ENCODE measurements at places on chromosomes 3 and 15.

DNA sequence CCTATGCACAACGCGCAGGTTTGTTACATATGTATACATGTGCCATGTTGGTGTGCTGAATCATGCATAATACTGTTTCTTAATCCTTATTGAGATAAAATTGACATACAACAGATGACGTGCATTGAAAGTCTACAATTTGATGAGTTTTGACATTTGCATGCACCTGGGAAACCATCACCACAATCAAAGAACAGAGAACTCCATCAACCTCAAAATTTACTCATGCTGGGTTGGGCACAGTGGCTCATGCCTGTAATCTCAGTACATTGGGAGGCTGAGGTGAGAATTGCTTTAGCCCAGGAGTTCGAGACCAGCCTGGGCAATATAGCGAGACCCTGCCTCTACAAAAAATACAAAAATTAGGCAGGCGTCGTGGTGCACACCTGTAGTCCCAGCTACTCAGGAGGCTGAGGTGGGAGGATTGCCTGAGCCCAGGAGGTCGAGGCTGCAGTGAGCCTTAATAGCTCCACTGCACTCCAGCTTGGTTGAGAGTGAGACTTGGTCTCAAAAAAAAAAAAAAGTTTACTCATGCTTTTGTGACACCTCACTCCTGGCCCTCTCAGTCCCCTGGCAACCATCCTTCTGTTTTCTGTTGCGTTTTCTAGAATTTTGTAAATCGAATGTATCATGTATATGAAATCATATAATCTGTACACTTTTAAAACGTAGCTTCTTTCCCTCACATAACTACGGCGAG is 56.6 kb downstream of the BHLHE40 start:
- no peak for DNase-seq

GRCh38 chr3:18420555-18420954 is 4.6 kb downstream of the SATB1 start:
- no peak for DNase-seq

- no peak for DNase-seq
Observed at GRCh38 chr3:1587426-1587825, 494.6 kb downstream of the CNTN6 start.

GRCh38 chr3:177824841-177825240 is 627.6 kb upstream of the TBL1XR1 start:
- DNase-seq = no peak

GRCh38 chr3:29279806-29280205 is 1.1 kb upstream of the RBMS3 start:
- DNase-seq = no peak

- no peak for DNase-seq
Observed at GRCh38 chr15:28140062-28140461, 40.9 kb upstream of the OCA2 start.

DNA sequence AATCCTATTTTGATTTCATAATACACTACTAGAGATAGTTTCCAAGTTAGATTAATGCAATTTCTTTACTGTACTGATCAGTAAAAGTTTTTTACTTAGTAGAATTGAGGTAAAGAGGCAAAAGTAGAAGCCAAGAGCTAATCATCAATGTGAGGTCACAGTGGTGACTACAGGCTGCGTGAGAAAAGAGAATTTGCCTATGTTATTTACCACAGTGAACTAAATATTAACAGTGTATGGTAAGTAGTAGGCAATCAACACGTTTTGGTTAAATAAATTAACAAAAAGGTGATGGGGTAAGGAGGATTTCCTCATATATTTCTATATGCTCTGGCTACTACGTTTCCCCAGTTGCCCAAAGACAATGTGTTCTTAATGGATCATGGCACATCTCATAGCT is 202.2 kb upstream of the CMC1 start:
- no peak for DNase-seq

GRCh38 chr3:125055331-125055912 is 375 bp downstream of the HEG1 start:
- DNase-seq = no peak

- DNase-seq = peak; percentile 55
Observed at GRCh38 chr3:154040283-154040682, 80.9 kb upstream of the ARHGEF26 start.

DNA sequence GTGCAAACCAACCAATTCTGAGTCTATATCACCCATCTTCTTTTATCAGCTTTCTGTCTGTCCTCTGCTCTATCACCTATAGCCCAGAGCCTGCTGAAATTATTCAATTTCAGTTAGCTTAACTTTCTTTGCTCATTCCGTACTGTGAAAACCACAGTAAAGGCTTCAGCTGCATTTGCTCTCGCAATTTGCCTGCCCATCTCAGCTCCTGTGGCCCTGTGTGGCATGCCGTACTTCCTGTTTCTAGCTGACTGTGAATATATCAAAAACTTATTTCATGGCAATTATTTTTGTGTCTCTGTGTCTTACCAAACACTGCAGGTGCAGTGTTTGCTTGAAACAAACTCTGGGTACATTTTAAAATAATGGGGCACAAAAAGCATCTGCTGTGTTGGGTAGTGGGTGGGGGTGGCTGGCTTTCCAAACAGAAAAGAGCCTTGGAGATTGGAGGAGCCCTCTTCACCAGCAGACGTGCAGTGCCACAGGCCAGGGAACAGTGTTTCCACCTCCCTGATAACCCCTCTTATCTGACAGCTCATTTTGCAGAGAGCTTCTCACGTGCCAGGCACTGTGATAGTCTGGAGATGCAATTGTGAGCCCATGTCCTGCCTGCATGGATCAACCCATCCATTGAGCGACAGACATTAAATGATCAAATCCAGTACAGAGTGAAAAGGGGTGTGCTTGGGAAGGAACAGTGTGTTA is 45.2 kb downstream of the GASK1A start:
- DNase-seq = no peak

DNA sequence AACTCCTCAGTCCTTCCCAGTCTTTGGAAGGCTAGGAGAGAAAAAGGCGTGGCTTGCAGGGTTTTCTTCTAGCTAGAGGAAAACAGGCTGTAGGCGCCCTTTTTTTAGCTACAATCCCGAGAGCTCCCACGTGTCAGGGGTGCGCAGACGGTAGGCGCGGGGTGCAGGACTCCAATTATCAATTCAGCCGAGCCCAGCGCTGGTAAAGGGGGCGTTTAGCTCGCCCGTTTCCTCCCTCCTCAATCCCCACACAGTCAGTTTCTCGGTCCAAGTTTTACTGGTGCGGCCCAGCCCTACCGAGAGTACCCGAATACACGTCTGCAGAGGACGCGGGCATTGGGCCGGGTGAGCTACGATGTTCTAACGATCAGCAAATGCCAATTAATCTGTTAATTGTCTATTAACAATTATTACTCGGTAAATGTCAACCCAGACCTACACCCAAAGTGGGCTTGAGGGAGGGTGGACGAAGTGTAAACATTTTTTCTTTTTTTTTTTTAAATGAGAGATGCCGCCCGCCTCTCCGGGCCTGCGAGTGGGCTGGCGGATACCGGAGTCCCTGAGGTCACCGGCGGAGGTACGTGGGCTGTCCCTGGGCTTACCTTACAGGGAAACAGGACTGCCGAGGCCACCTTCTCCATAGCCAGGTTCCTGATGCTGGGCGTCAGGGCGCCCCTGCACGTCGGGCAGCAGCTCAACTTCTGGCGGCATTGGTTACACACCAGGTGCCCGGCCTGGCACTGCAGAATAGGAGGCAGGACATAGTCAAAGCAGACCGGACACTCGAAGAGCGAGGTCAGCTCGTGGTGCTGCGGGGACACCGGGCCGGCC is 923 bp downstream of the SIAH2 start:
- DNase-seq = peak; percentile 79

DNA sequence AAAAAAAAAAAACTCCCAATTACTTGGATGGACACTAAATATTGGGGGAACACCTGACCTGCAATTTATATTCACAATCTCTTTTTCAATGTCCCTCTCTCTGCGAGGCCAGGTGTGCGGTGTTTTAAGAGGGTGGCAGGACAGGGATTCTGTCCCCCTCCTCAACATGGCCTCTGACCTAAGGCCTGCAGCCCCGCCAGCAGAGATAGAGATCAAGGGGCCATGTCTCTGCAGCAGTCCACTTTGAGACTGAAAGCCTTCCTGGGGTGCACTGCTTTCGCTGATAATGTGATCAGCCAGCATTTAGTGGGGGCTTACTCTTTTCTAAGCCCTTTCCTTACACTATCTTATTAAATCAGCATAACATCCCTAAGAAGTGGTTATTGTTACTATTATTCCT is 419.9 kb downstream of the OCA2 start:
- DNase-seq = no peak

- no peak for DNase-seq
Observed at GRCh38 chr3:59771768-59772181, 722.0 kb upstream of the CFAP20DC start.

DNA sequence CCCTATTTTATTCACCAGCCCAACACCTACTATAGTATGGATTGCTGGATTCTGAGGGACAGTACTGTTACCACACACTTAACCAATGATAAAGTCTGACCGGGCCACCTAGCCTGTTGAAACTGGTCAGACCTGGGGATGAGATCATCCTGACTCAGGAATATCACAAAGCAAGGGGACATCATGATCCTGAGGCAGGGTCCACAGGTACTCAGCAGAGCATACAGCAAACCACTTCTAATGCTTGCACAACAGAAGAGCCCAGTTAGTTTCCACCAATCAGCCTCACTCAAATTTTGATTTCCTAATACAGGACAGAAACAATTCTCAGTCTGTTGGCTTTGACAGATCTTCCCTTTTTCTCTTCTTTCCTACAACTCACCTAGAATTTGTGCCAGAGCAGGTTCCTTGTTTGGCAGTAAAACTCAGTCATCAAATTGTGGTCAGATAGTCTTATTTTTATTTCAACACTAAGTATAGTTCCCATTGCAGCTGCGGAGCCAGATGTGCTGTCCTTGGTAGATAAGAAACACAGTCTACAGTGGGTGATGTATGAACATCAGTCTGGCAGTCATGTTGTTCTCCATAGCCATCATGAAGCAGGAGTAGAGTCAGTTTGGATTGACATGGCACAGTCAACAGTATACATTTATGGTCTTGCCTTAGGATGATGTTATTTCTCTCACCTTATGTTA is 90.1 kb upstream of the PRR23C start:
- no peak for DNase-seq

- no peak for DNase-seq
Observed at GRCh38 chr3:38457111-38458003, 3.7 kb downstream of the ACVR2B start.

DNA sequence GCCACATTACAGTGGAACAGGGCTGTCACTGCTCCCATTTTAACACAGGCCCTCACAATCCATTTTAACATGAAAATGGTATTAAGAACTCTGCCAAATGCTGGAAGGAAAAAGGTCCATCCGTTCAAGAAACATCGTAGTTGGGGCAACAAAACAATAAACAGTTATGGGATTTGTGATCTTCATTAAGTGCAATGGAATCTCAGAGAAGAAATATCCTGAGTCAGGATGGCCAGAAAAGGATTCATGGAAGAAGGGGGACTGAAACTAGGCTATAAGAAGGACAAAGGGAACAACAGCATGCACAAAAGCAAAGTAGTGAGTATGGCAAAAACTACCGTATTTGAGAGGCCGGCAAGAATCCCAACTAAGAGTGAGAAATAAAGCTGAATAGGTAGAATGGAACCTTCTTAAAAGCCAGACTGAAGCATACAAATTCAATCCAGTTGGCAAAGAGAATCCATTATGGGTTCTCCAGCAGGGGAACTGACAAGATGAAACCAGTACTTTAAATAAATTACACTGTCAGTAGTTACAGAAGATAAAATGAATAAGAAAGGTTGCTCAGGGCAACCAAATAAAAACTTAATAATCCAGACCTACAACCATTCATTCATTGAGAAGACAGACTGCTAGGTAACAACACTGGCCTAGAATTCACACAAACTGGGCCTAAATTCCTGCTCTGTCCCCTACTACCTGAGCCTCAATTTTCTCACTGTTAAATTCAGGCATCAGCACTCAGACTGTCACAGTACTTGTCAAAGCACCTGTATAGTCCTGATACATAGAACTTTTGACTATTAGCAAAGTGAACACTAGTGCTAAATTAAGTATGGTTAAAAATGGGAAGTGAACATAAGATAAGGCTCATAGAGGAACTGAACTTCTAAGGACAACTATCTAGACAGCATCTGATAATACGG is 6.3 kb downstream of the TBL1XR1 start:
- DNase-seq = no peak

- DNase-seq = no peak
Observed at GRCh38 chr3:81199587-81199986, 561.9 kb downstream of the GBE1 start.

- no peak for DNase-seq
Observed at GRCh38 chr15:89490081-89490813, 6.1 kb downstream of the RHCG start.

- DNase-seq = no peak
Observed at GRCh38 chr15:69513986-69514385, 61.4 kb downstream of the RPLP1 start.

- DNase-seq = no peak
Observed at GRCh38 chr3:195191580-195191979, 79.4 kb downstream of the XXYLT1 start.

DNA sequence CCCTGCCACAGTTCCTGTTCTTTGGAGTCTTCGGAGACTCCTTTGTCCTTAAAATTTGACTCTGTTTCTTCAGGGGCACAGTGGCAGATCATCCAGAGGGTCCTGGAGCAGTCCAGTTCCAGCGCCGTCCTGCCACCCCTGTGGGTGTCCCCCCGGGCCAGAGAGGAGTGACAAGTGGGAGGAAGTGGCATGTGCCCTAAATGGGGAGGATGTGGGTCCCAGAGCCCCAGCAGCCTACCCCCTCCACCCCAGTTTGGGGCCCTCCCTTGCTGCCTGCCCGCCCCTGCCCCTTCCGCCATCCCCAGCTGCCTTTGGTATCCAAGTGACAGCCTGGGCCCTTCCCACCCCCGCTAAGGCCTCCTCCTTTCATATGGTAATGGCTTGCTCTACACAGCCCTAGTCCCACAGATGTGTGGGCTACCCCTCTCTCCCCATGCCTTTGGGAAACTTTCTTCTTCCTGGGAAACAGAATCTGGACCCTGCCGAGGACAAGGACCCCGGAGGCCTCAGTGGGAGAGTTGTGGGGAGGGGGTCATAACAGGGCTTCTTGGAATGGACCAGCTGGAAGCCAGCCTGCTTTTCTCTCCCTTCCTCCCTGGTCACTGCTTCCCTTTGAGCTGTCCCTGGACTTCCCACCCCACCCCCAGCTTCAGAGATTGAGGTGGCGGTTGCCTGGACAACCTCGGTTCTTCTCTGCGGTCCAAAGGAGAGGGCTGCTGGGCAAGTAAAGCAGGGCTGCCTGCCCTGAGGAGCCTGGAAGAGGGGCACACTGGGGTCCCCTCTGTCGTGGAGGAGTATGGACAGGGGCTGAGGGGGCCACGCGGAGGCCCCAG is 43.2 kb downstream of the KLHL25 start:
- no peak for DNase-seq

DNA sequence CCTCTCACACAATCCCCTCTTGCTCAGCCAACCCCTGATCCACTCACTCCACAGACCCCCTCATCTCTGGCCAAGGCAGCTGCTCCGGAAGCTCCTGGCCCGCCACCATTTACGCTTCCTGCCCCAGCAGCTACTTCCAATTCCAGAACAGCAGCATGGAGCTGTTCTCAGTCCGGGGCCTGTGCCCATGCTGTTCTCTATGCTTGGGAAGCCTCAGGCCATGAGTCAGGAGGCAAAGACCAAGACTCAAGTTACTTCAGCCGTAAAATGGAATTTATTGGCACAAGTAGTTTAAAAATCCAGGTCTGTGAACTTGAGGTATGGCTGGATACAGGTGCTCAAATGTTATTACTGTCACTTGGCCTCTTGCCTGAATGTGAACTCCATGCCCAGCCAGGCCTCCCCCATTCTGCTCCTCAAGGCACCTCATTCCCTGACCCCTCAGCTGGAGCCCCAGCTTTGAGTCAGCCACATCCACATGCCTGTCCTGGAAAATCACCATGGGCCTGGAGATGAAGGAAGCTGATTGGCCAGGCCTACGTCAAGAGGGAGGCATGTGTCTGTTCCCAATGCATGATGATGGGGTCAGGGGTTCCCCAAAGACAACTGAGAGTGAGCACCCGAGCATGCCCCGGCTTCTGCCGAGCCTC is 31.4 kb upstream of the CACNA2D2 start:
- no peak for DNase-seq
